ENCODE measurements at places on chromosomes 12 and 14. TPM values are rescaled to one million over a fixed set of nuclear protein-coding genes. Genes with fewer than 3 reads are reported as not detected.

The WNT5B gene
- 30.7 TPM for total RNA-seq

DNA sequence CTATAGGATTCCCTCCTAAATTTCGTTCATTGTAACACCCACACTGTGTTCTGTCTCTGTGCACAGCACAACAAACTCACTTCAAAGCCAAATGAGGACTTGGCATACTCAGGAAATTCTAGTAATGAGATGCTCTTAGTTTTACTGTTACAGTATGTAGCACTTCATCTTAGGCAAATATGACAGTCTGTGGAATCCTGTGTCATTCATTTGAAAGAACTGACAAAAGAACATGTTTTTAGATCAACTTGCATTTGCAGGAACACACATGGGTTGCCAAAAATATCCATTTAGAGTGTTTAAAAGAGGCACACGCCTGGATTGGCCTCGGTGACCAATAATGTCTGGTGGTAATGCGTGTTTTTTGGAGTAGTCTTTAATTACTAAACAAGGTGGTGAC lies 56.5 kb downstream of the PDE3A start:
- DNase-seq = no peak

- no peak for DNase-seq
Measured at GRCh38 chr14:104856869-104857860, 7.9 kb upstream of the CEP170B start.

- DNase-seq = no peak
Measured at GRCh38 chr12:63457857-63458256, 210.4 kb downstream of the DPY19L2 start.

- no peak for DNase-seq
Measured at GRCh38 chr14:65620195-65620594, 207.7 kb downstream of the FUT8 start.

- DNase-seq = no peak
Measured at GRCh38 chr14:42424501-42424900, 817.8 kb downstream of the LRFN5 start.
